ENCODE measurements at places on chromosomes 11 and 22.

DNA sequence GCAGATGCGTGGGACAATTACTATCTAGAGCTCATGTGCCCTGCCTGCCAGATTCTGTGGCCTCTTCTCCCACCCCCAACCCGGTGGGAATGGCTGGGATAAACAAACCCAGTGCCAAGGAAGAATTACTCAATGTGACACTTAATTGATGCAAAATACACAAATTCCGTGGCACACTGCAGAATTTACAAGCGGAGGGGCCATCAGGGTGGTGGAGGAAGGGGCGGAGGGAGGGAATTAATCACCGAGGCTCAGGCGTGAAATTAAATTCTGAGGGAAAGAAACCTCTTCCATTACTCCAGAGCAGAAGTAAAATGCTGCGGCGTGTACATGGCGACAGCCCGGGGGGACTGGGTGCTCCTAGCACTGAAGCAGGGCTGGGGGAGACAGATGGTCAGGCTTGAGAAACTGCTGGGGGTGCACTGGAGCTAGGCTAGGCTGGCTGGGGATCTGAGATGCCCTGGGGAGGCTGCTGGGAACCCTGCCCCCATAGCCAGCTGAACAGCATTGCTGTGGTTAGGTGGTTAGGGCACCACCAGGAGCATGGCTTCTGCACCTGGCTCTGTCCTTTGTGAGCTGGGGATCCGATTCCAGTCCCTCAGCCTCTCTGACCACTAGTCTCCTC is 200.6 kb downstream of the CEP164 start:
- no peak for DNase-seq

GRCh38 chr11:119350302-119350701 is 3.8 kb upstream of the MFRP start:
- no peak for DNase-seq

DNA sequence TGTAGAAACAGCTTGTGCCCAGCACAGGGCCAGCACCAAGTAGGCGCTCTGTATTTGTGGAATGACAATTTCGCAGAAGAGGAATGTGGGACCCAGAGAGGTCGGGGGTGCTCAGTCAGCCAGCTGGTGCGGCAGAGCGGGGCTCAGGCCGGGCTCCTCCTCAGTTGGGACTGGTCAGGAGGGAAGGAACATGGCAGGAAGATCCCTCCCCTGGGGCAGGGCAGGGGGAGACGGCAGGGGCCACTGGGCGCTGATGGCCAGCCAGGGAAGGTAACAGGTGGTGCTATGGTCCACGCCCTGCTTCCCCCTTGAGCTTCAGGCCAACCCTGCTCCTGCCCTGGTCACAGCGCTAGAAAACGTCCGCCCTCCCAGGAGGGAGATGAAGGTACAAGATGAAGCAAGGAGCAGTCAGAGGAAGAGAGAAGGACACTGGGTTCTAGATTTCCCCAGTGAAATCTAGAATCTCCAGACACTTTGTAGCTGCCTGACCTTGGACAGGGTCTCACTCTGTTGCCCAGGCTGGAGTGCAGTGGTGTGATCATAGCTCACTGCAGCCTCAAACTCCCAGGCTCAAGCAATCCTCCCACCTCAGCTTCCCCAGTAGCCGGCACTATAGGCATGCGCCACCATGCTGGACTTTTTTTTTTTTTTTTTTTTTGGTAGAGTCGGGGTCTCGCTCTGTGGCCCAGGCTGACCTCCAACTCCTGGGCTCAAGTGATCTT is 13.5 kb upstream of the SPI1 start:
- no peak for DNase-seq

DNA sequence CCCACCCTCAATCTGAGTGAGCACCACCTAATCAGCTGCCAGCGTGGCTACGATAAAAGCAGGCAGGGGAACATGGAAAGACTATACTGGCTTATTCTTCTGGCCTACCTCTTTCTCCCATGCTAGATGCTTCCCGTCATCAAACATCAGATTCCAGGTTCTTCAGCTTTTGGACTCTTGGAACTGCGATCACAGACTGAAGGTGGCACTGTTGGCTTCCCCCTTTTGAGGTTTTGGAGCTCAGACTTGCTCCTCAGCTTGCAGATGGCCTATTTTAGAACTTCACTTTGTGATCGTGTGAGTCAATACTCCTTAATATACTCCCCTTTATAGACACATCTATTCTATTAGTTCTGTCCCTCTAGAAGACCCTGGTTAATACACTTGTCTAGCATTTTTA is 543.7 kb upstream of the RAG2 start:
- no peak for DNase-seq
